ENCODE measurements at places on chromosomes 11 and 22. TPM values are rescaled to one million over a fixed set of nuclear protein-coding genes. Genes with fewer than 3 reads are reported as not detected.

PHOX2A gene
- not detected for total RNA-seq

- H3K4me1 ChIP-seq = peaks cover 4% of the 10 kb centered on the region
- no peaks in the 10 kb centered on the region for H3K36me3 ChIP-seq
- DNase-seq = peak; percentile 84
- H3K27me3 ChIP-seq = peaks cover 59% of the 10 kb centered on the region
- no peak overlapping the region for H3K4me3 ChIP-seq
Observed at GRCh38 chr11:61509043-61510029, 787 bp downstream of the LRRC10B start.

DNA sequence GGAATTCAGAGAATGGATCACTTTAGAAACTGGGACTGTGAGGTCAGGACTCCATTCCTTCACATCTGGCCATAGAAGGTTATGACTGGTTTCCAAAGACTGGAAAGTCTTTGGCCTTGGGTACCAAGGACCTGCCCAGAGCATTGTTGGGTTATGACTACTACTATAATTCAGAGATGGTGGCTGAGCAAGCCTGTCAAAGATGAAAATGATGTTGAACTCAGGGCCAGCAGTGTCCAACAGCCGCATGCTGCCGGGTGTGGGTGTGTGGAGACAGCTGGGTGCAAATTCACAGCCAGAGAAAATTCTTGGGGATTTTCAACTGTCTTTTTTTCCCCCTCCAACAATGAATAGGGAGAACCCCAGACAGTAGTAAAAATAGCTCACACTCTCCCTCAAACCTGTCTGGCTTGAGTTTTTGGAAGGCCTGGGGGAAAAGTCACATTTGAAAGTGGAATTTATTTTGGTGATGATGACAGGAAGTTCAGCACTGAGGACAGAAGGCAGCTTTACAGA lies 166.8 kb upstream of the NCAM1 start:
- H3K36me3 ChIP-seq = no peaks in the 10 kb centered on the region
- no peak overlapping the region for H3K27ac ChIP-seq
- DNase-seq = no peak
- H3K4me1 ChIP-seq = no peaks in the 10 kb centered on the region
- no peaks in the 10 kb centered on the region for H3K27me3 ChIP-seq

- no peak overlapping the region for H3K4me3 ChIP-seq
- no peaks in the 10 kb centered on the region for H3K27me3 ChIP-seq
- peaks cover 8% of the 10 kb centered on the region for H3K36me3 ChIP-seq
- no peak for DNase-seq
- H3K27ac ChIP-seq = no peak overlapping the region
Observed at GRCh38 chr11:63666874-63667273, 4.3 kb downstream of the ATL3 start.

- no peaks in the 10 kb centered on the region for H3K4me1 ChIP-seq
- peaks cover 7% of the 10 kb centered on the region for H3K27me3 ChIP-seq
- DNase-seq = no peak
- H3K27ac ChIP-seq = no peak overlapping the region
- no peaks in the 10 kb centered on the region for H3K36me3 ChIP-seq
Observed at GRCh38 chr11:12544986-12545775, 129.0 kb upstream of the TEAD1 start.

GRCh38 chr22:47391169-47392053 lies 629.0 kb downstream of the TBC1D22A start:
- H3K27me3 ChIP-seq = no peaks in the 10 kb centered on the region
- no peak overlapping the region for H3K4me3 ChIP-seq
- no peak for DNase-seq
- no peaks in the 10 kb centered on the region for H3K36me3 ChIP-seq
- H3K27ac ChIP-seq = no peak overlapping the region

- no peaks in the 10 kb centered on the region for H3K36me3 ChIP-seq
- no peaks in the 10 kb centered on the region for H3K27me3 ChIP-seq
- no peak overlapping the region for H3K4me3 ChIP-seq
- H3K4me1 ChIP-seq = peaks cover 12% of the 10 kb centered on the region
- H3K27ac ChIP-seq = no peak overlapping the region
Observed at GRCh38 chr11:83092488-83093384, 21.0 kb upstream of the RAB30 start.

TMEM191C gene
- 1.3 TPM for total RNA-seq

NLRP10 gene
- total RNA-seq = not detected

DNA sequence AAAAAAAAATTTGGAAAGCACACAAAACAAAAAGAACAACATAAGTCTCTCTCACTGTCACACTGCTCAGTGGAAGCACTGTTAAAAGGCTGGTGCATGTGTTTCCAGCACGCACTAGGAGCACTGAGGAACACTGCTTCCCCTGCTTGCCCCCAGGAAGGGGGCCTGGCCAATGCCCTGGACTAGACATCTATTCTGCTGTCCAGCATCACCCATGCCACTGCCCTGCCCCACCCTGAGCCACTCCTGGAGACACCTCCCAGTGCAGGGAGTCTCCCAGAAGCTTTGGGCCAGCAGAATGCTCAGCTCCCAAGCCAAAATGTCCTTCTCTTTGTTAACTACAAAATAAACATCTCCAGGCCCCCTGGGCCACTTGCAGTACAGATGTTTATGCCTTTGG lies 49.7 kb upstream of the EMID1 start:
- no peaks in the 10 kb centered on the region for H3K36me3 ChIP-seq
- peaks cover 71% of the 10 kb centered on the region for H3K27me3 ChIP-seq
- no peak overlapping the region for H3K27ac ChIP-seq
- no peak overlapping the region for H3K4me3 ChIP-seq

NAGA gene
- total RNA-seq = 16.0 TPM

- no peak overlapping the region for H3K27ac ChIP-seq
- no peak for DNase-seq
- H3K4me1 ChIP-seq = no peaks in the 10 kb centered on the region
- H3K4me3 ChIP-seq = no peak overlapping the region
- no peaks in the 10 kb centered on the region for H3K36me3 ChIP-seq
Observed at GRCh38 chr11:105315287-105315686, 175.7 kb upstream of the CARD18 start.

DNA sequence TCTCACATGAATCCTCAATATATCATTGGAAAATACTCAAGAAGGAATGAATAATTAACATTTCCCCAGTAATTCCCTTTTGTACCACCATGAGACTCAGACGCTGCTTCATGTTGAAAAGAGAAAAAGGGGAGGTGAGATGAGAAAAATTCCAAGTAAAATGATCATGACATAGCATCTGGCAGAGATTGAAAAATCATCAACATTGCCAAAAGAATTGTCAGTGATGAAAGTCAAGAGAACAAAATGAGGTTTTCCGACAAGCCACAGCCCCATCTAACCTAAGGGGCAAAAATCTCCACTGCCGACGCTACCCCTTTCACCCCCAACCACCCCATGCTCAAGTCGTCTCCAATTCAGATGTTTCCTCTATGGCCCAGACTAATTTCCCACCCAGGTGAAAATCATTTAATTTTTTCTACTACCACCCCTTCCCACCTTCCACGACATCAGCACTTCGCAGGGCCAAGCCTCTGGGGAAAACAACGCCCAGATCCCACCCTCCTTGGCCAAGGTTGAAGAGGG lies 1.2 kb downstream of the RAB6A start:
- peak overlapping the region; percentile 97 for H3K4me3 ChIP-seq
- H3K4me1 ChIP-seq = peaks cover 22% of the 10 kb centered on the region
- DNase-seq = no peak
- H3K27me3 ChIP-seq = no peaks in the 10 kb centered on the region
- peak overlapping the region; percentile 80 for H3K27ac ChIP-seq

GRCh38 chr11:61841636-61842527 lies 13.8 kb downstream of the FADS2 start:
- no peak overlapping the region for H3K4me3 ChIP-seq
- no peak overlapping the region for H3K27ac ChIP-seq
- no peaks in the 10 kb centered on the region for H3K27me3 ChIP-seq
- H3K36me3 ChIP-seq = peaks cover 32% of the 10 kb centered on the region

DNA sequence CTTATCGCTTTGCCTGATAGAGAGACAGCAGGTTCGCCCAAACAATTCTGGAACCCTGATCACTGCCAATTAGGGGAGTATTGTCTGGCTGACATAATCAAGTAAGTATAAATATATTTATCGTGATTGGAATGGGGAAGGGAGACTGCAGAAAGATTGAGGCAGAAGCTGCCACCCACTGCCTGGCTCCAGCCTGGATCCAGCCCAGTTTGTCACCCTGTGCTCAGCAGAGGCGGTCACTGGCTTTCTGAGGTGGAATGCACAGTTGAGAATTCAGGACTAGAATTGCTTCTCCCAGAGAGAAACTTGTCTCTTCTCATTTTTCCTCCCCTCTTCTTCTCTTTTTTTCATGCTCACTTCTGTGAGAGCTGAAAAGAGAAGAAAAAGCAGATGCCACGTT lies 25.9 kb downstream of the GRAP2 start:
- H3K36me3 ChIP-seq = peaks cover 24% of the 10 kb centered on the region
- no peaks in the 10 kb centered on the region for H3K27me3 ChIP-seq
- H3K27ac ChIP-seq = no peak overlapping the region
- DNase-seq = no peak
- H3K4me1 ChIP-seq = peaks cover 46% of the 10 kb centered on the region

GRCh38 chr22:16961477-16962186 lies 46.4 kb downstream of the GAB4 start:
- H3K4me3 ChIP-seq = no peak overlapping the region
- no peaks in the 10 kb centered on the region for H3K4me1 ChIP-seq
- no peak for DNase-seq
- no peaks in the 10 kb centered on the region for H3K27me3 ChIP-seq
- H3K27ac ChIP-seq = no peak overlapping the region

GRCh38 chr22:31096657-31097279 lies 10.6 kb downstream of the SELENOM start:
- no peaks in the 10 kb centered on the region for H3K27me3 ChIP-seq
- no peak overlapping the region for H3K4me3 ChIP-seq
- DNase-seq = no peak
- no peak overlapping the region for H3K27ac ChIP-seq
- H3K4me1 ChIP-seq = no peaks in the 10 kb centered on the region

DNA sequence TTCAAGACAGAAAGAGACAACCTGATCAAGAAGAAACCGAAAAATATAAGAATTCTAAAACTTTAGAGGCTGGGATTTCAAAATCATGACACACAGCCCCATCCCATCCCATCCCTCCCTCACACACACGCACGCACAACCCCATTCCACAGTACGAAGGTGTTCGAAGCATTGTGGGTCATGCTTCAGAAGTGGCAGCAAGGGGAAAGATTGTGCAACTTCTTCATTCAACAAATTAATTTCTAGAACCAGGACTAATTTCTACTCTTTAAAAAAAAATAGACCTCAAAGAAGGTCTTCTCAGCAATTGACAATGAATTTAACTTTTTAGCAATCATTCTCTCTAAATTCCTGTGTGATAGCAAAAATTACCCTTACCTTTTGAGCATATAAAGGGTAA lies 867 bp downstream of the SPA17 start:
- H3K27me3 ChIP-seq = no peaks in the 10 kb centered on the region
- peaks cover 21% of the 10 kb centered on the region for H3K4me1 ChIP-seq
- peak overlapping the region; percentile 92 for H3K4me3 ChIP-seq
- DNase-seq = no peak
- peaks cover 6% of the 10 kb centered on the region for H3K36me3 ChIP-seq

ZNF214 gene
- total RNA-seq = not detected

- H3K27me3 ChIP-seq = no peaks in the 10 kb centered on the region
- peaks cover 57% of the 10 kb centered on the region for H3K4me1 ChIP-seq
- H3K36me3 ChIP-seq = peaks cover 7% of the 10 kb centered on the region
- H3K4me3 ChIP-seq = peak overlapping the region; percentile 78
- H3K27ac ChIP-seq = peak overlapping the region; percentile 69
- DNase-seq = no peak
Observed at GRCh38 chr11:46345131-46345597, 2.1 kb upstream of the DGKZ start.

DNA sequence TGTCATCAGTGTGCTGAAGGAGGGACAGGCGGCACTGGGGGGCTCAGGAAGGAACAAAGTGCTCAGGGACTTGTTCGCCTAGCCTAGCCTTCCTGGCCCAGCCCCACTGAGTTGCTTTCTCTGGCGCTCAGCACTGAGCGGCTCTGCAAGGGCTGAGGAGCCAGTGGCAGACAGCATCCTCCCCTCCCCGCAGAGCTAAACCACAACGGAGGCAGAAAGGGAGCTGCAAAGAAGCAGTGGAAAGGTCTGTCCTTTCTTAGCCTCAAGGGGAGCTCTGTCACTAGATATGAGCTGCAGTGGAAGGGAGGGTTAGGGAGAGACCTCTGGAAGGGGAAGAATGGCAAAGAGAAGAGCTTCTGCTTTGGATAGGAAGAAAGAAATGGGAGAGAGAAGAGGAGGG lies 89.7 kb upstream of the PHOX2A start:
- no peak overlapping the region for H3K4me3 ChIP-seq
- peaks cover 8% of the 10 kb centered on the region for H3K36me3 ChIP-seq
- H3K27me3 ChIP-seq = no peaks in the 10 kb centered on the region
- peak overlapping the region; percentile 14 for H3K27ac ChIP-seq
- peak; percentile 39 for DNase-seq

GRCh38 chr22:50274311-50274710 lies 4.1 kb upstream of the MAPK11 start:
- no peak overlapping the region for H3K27ac ChIP-seq
- no peak overlapping the region for H3K4me3 ChIP-seq
- DNase-seq = peak; percentile 46
- H3K36me3 ChIP-seq = peaks cover 2% of the 10 kb centered on the region

CAPRIN1 gene
- total RNA-seq = 342 TPM

GRCh38 chr11:17568944-17569343 lies 21.9 kb downstream of the OTOG start:
- no peak overlapping the region for H3K4me3 ChIP-seq
- no peaks in the 10 kb centered on the region for H3K27me3 ChIP-seq
- no peak for DNase-seq
- H3K36me3 ChIP-seq = no peaks in the 10 kb centered on the region
- H3K27ac ChIP-seq = no peak overlapping the region

DNA sequence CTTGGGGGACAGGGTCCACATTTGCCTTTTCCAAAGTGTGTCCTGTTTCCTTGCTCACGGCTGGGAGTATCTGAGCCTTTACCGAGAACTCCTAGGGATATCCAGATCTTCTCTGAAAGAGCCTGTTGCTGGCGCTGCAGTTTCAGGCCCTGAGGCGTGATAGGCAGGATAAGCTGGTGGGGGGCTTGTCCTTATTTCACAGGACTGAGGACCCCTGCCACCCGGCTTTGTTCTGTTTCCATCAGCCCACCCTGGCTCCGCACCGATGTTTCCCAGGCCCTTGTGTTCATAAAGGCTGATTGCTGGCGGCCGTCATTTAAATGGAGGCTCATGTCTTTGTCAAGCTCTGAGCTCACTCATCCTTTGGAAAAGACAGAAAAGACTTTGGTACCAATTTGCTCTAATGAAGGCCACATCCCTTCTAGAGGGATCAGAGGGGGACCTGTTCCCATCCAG lies 9.4 kb upstream of the NPTXR start:
- DNase-seq = no peak
- no peak overlapping the region for H3K4me3 ChIP-seq
- no peaks in the 10 kb centered on the region for H3K36me3 ChIP-seq
- no peaks in the 10 kb centered on the region for H3K4me1 ChIP-seq
- no peak overlapping the region for H3K27ac ChIP-seq

GRCh38 chr11:73177778-73178539 lies 35.8 kb upstream of the FCHSD2 start:
- no peak overlapping the region for H3K27ac ChIP-seq
- H3K4me1 ChIP-seq = no peaks in the 10 kb centered on the region
- H3K36me3 ChIP-seq = no peaks in the 10 kb centered on the region
- peak; percentile 75 for DNase-seq
- H3K4me3 ChIP-seq = no peak overlapping the region
- H3K27me3 ChIP-seq = no peaks in the 10 kb centered on the region

- peak; percentile 32 for DNase-seq
- no peak overlapping the region for H3K27ac ChIP-seq
- peaks cover 4% of the 10 kb centered on the region for H3K27me3 ChIP-seq
Observed at GRCh38 chr11:45097721-45098493, 48.5 kb upstream of the PRDM11 start.

- DNase-seq = no peak
- H3K27me3 ChIP-seq = peaks cover 17% of the 10 kb centered on the region
- no peak overlapping the region for H3K27ac ChIP-seq
Observed at GRCh38 chr11:127678631-127679030, 678.1 kb upstream of the KIRREL3 start.

RASL10A gene
- not detected for total RNA-seq

INS gene
- total RNA-seq = not detected

PNPLA5 gene
- not detected for total RNA-seq
